ENCODE measurements at places on chromosomes 12 and 14.

GRCh38 chr12:121189131-121189530 is 20.8 kb upstream of the P2RX4 start:
- DNase-seq: no peak

- DNase-seq: no peak
These were observed 78.5 kb downstream of the VCPKMT start for GRCh38 chr14:50037852-50038251.

- DNase-seq: no peak
These were observed 84.4 kb downstream of the VWF start for GRCh38 chr12:6039894-6040601.

DNA sequence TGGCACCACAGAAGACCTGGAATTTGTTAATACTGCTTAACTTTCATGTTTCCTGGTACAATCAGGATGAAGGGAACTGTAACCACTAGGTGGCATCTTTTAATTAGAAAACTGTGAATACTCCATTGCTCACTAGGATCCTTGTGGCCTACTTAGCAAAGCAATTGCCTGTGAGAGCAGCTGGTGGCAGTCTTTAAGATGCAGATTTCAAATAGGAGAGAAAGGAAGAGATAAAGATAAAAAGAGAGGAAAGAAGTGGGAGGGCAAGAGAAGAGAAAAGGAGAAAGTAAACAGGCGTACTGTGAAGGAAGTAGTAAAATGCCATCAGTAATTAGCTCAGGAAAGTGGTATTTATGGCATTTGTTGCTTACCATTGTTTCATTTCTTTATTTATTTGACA is 114.5 kb downstream of the RAD51B start:
- no peak for DNase-seq
